ENCODE measurements at places on chromosomes 2 and 18.

- DNase-seq: no peak
Measured at GRCh38 chr2:225894236-225894980, 494.9 kb downstream of the NYAP2 start.

GRCh38 chr2:182049372-182050148 lies 63.9 kb downstream of the PPP1R1C start:
- no peak for DNase-seq

- DNase-seq: no peak
Measured at GRCh38 chr2:172196768-172197431, 94.2 kb upstream of the DLX2 start.

GRCh38 chr2:148989882-148990493 lies 48.5 kb upstream of the LYPD6B start:
- peak; percentile 74 for DNase-seq

DNA sequence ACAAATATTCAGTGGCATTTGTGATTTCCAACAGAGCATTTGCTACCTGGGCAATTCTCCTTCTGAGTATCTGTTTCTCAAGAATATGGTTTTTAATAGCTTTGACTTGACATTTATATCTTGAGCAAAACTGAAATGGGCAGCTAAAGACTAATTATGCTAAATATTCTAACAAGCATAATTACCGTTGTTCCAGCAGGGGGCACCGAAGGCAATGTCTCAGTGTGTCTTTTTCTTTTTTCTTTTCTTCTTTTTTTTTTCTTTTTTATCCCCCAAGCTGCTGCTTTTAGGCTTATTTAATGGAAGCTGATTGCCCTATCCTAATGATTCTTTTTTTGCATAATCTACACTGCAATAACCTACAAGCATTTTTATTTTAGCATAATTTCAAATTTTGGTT lies 138.9 kb upstream of the NABP1 start:
- DNase-seq: no peak

DNA sequence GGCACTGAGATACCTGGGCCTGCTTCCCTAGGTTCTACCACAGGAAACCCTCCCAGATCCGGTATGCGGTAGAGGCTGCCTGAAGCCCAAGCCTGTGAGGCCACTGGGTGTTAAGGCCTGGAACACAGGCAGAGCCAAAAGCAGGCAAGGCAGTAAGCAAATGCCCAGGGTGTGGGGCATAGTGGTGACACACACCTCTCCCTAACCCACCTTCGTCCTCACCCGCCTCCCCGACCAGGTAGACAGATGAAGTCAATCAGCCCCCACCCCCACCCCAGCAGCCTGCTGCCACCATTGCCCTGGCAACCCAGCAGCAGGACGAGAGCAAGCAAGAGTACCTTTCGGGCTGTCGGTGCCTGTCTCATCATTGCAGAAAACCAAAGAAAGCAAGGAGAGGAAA lies 6.1 kb downstream of the DCTN1 start:
- no peak for DNase-seq

GRCh38 chr2:47073641-47074040 lies 81.5 kb downstream of the STPG4 start:
- no peak for DNase-seq

GRCh38 chr18:36377626-36378025 lies 80.1 kb downstream of the FHOD3 start:
- DNase-seq: peak; percentile 94

DNA sequence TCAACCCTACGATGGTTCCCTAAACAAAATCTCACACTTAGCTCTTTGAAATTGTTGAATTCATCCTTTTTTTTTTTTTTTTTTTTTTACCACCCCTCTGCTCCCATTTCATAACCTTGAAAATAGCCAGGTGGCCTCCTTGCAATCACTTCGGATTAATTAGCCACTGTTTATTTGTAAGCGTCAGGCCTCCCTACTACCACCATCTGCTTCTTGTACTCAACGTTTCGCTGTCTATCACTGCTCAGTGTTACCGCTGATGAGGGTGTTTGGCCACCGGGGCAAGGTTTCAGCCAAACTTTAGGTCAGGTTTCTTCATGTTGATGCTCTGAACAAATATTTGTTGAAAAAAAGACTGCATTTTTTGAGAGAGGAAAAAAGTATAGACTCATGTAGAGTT lies 183.2 kb downstream of the EPHA4 start:
- DNase-seq: peak; percentile 76

DNA sequence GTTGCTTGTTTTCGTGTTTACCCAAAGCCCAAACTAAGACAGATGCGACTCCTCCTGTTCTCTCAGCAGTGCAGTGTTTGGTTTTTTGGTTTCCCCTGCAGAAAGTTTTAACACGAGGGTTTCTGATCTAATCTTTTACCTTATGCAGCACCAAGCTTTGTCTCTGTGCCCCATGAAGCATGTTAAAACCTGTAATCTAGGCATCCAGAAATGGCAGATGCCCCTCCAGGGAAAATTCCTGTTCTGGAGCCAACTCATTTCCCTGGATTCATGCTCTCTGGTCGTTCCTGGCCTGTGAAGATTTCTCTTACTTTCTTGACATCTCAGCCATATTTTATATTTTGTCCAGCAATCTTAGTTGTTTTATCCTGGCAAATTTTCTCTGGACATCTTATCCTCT lies 91.5 kb downstream of the LTBP1 start:
- DNase-seq: no peak

DNA sequence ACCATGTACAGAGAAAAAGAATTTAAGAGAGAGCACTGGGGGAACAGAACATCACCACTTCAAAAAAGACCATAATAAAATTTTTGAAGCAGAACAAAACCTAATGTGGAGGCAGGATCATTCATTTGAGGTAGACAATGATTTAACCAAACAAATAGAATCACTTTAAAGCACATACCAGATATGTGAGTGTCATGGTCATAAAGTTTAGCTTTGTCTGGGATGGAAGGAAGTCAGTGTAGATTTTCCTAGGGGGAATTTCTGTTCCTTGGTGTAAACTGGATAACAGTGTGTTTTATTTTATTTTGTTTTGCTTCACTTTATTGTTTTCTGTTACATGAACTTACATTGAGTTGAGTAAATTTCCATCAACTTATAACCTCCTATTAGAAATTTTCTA lies 120.8 kb downstream of the CRIM1 start:
- no peak for DNase-seq

DNA sequence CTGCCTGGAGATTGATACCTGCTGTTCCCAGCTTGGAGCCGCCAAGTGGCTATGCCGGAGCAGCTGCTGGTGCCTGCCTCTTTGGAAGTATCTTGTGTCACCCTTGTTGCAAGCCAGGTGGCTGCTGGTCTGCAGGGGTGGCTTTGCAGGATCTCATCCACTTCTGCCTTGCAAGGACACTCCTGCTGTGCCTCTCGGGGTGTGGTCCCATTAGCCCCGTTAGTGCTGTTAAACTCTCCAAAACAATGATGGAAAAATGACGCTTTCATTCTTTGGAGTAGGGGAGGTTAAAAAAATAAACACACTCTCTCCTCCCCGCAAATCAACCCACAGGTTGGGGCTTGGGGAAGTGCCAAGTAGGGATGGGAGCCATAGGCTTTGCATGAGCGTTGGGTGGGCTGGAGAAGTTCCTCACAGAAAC lies 352.8 kb downstream of the RNF144A start:
- DNase-seq: peak; percentile 88

- DNase-seq: no peak
Measured at GRCh38 chr2:10211844-10212422, 89.4 kb downstream of the RRM2 start.

DNA sequence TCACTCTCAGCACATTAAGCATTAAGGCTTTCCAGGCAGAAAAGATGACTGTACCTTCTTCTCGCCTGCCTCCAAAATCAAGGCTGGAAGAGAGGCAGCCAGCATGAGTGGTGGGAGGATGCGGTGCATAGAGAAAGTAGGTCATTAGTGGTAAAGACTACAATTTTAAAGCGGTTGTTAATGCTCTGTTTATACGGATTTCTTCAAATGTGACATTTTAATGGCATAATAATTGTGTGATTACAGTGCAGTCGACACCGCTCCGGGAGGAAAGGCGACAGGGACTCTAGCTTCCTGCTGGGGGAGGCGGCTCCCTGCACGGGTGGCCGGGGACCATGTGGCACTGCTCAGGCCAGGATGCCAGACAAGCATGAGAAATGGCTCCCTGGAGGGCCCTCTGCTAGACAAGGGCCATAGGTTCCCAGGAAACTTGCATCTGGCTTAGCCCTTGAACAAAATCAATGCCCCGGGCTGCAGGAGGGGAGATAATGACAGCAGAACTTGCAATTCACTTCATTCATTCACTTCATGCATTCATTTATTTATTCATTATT lies 129.6 kb downstream of the GALNT14 start:
- DNase-seq: peak; percentile 48

DNA sequence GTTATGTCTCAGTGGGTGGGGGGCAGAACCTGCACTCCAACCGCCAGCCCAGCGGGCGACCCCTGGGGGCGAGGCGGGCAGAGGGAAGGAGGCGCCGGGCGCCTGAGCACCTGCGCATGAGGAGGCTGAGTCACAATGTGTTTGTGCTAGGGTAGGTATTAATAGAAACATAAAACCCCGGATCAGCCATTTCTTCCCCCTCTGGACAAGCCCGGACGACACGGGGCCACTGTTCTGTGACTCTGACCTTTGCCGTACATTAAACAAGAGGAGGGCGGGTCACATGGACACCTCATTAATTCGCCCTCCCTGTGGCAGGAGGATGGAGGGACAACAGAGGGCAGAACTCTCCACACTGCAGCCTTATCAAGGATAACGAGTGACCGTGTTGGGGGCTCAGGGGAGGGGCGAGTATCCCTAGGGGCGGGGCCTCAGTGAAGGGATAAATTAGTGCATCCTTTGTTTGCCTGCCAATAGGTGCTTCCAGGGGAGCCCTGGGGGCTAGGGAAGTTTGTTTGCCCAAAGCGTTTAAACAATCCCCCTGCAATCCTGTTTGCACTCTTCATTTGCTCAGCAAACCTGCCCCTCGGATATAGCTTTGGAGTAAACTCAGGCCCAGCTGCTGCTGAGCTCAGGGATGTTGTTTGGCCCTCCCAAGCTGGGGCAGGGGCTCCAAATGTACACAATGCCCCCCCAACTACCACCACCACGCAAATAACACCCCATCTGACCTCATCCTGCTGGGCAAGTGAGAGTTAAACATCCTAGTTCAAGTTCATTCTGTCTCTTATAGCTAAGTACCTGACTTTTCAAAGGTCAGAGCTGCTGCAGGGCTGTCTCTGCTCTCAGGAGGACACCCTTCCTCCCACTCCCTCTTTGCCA lies 171.2 kb upstream of the GLI2 start:
- no peak for DNase-seq

- DNase-seq: no peak
Measured at GRCh38 chr2:5377323-5377722, 314.9 kb upstream of the SOX11 start.

GRCh38 chr2:161486111-161486510 lies 70.0 kb downstream of the TBR1 start:
- DNase-seq: no peak

GRCh38 chr2:36343606-36344005 lies 12.0 kb upstream of the CRIM1 start:
- DNase-seq: no peak

DNA sequence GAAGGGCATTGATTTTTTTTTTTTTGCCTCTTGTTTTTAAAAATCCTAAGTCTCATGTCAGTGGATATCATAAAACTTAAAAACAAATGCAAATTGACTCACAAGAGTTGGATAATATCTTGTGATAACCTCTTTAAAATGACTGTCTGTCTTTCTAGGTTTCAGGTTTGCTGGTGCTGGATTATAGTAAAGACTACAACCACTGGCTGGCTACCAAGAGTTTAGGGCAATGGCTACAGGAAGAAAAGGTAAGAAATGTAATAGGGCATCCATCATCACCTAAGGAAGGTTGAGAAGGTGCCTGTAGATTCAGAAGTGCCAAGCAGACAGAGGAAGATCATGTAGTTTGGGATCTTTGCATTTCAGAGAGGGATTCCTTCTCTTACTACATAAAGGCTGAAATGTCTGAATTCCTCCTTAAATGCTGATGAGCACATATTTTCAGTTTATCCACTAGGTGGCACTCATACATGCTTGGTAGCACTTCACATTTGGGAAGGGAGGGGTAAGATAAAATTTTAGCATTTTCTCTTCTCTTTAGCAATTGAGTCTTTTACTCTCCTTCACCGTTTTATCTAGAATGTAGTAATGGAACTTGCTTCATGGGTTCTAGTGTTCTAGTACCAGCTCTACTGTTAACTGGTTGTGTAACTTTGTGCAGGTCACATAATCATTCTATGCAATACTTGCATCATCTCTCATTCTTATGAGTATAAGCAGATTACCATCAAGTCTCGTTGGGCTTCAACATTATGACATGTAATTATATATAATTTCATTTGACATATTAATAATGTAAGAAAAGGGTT lies 21.1 kb downstream of the CPS1 start:
- DNase-seq: peak; percentile 53

DNA sequence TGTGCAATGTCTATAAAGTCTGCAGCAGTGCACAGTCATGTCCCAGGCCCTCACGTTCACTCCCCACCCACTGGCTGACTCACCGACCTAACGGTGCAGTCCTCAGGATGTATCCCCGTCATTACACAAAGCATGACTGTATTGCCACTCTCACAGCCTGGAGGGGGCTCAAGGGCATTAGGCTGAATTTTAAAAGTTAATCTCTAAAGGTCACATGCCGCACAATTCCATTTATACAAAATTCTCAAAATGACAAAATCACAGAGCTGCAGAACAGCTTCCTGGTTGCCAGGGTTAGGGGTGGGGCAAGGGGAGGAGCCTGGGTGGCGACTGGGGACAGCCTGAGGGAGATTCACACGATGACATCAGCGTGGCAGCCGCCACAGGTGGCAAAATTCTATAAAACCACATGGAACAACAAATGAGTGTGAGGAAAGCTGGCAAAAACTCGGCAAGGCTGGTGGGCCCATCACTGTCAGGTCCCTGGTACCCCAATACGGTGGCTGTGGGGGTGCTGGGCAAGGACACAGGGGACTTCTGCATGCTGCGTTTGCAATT lies 97.6 kb downstream of the NDUFA10 start:
- DNase-seq: no peak

DNA sequence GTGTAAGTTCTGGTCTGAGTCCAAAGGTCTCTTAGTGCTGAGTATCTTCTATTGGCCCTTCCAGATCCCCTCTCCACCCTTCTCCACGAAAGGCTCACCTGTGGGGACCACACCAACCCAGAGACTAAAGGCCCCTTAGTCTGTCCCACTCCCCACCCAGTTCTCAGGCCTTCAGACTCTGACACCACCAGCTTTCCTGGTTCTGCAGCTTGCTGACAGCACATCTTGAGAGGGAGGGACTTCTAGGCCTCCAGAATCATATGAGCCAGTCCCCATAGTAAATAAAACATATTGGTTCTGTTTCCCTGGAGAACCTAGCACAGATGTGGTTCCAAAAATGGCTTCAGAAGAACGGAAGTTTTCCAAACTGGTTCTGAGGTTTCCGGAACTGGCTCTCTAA lies 38.5 kb upstream of the KLF11 start:
- no peak for DNase-seq

GRCh38 chr2:196949116-196949515 lies 22.6 kb upstream of the PGAP1 start:
- DNase-seq: no peak

GRCh38 chr2:161418715-161419637 lies 2.9 kb downstream of the TBR1 start:
- peak; percentile 68 for DNase-seq

Data from NCI-H524 (cell line).